ENCODE measurements at places on chromosomes 13 and 19. TPM values are rescaled to one million over a fixed set of nuclear protein-coding genes. Genes with fewer than 3 reads are reported as not detected.

DNA sequence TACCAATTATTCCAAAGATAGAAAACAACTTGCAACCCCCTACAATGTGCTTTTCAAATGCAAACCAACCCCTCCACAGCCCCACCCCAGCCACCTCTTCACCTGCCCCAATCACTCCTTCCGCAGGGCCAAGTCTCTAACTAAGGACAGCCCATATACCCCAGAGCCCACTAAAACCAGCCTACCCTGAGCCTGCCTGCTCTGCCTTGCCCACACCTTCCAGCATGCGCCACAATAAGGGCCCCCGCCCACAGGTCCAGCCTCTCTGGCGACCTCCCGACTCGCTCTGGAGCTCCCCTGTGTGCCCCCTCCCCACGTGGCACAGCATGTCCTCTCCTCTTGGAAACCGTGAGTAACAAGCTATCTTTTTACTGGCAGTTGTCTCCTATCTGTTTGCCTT, 42.8 kb upstream of the MEDAG start:
- H3K4me1 ChIP-seq: no peaks in the 10 kb centered on the region
- H3K36me3 ChIP-seq: no peaks in the 10 kb centered on the region
- no peak for DNase-seq
- no peak overlapping the region for H3K4me3 ChIP-seq
- H3K27me3 ChIP-seq: no peaks in the 10 kb centered on the region

Gene PSMD8
- total RNA-seq: 403 TPM

DNA sequence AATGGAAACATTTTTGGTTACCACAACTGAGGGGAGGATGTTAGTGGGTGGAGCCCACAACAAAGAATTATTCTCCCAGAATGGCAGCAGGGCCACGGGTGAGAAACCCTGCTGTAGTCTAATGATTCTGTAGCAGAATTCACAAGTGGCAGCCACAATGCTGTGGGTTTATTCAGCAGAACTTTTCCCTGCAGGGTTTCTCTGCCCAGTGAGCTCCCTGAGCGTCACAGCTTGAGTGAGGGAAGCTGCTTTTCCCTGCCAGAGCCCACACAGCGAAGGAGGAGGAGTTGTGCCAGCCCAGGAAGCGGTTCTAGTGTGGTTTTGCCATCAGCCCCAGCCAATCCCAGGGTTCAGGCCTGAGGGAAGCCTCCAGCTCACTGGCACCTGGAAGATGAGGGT, 4.4 kb downstream of the ATP12A start:
- H3K4me1 ChIP-seq: no peaks in the 10 kb centered on the region
- no peak overlapping the region for H3K4me3 ChIP-seq
- DNase-seq: no peak
- peaks cover 3% of the 10 kb centered on the region for H3K27me3 ChIP-seq
- H3K27ac ChIP-seq: no peak overlapping the region

DNA sequence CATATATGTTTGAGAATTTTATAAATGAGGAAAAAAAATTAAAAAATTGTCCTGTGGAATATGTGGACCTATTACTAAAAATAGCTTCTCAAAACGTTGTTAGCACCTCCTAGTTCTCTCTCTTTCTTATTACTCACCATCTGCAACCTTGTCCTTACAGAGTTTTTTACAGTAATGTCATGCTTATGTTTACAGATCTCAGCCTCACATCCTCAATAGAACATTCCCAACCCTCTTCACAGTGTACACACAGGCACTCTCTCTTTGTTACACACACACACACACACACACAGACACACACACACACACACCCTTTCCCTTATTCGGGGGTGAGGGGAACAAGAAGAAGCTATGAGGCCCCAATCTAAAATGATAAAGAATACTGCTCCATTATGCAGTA, 197.7 kb downstream of the SLITRK6 start:
- DNase-seq: no peak
- no peak overlapping the region for H3K27ac ChIP-seq
- no peaks in the 10 kb centered on the region for H3K27me3 ChIP-seq
- H3K36me3 ChIP-seq: no peaks in the 10 kb centered on the region

DNA sequence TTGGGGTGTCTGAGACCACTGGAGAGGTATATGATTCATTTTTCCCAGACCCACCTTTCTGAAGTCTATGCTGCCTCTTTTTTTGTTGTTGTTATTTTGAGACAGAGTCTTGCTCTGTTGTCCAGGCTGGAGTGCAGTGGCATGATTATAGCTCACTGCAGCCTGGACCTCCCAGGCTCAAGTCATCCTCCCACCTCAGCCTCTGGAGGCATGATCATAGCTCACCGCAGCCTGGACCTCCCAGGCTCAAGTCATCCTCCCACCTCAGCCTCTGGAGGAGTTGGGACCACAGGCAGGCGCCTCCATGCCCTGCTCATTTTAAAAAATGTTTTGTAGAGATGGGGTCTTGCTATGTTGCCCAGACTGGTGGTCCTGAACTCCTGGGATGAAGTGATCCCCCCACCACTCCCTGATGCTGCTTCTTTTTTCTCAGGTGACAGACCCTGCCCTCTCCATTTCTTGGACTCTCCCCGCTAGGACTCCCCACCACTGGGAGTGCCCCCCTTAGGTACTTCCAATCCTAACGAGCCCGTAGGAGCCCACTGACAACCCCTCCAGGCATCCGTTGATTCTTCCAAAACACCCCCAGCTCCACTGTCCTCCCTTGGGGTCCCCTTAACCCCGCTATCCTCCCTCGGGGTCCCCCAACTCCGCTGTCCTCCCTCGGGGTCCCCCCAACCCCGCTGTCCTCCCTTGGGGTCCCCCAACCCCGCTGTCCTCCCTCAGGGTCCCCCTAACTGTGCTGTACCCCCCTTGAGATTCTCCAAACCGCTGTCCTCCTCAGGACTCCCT, 45.4 kb downstream of the ARHGEF18 start:
- no peak for DNase-seq
- peak overlapping the region; percentile 99 for H3K4me3 ChIP-seq
- H3K27ac ChIP-seq: peak overlapping the region; percentile 74

Gene THAP8
- total RNA-seq: 11.6 TPM

Gene SBK2
- 111 TPM for total RNA-seq

Gene PSPN
- 0.98 TPM for total RNA-seq
